Lower lobe of right lung (tissue), 2 donors: ENCODE measurements at places on chromosomes 3 and 15. TPM values are rescaled to one million over a fixed set of nuclear protein-coding genes. Genes with fewer than 3 reads are reported as not detected.

Gene SERPINI1
- total RNA-seq = 6.7 TPM

Gene MESP2
- total RNA-seq = not detected

DNA sequence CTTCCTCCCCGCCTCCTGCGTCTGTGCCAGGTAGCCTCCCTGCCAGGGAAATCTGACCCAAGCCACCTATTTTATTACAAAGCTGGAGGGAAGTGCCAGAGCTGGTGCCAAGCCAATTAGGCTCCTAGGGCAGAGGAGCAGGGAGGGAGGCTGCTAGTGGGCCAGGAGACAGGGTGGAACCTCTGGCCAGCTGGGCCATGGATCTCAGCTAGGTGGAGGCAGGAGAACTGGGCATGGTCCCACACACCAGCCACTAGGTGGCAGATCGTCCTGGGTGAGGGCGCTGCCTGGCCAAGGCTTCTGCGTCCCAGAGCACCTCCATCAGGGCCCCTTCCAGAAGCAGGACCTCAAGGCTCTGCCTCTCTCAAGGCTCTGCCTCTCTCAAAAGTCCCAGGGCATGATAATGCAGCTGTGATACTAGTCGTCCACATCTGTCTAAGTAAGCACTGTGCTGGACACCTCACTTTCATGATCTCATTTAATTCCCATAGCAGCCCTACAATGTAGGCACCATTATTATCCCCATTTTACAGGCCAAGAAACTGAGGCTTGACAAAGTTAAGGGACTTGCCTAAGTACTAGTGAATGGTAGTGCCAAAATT, 4.5 kb upstream of the RFT1 start:
- H3K4me3 ChIP-seq = no peak overlapping the region
- peaks cover 29% of the 10 kb centered on the region for H3K4me1 ChIP-seq
- no peaks in the 10 kb centered on the region for H3K36me3 ChIP-seq
- no peak overlapping the region for H3K27ac ChIP-seq
- peak; percentile 92 for DNase-seq

DNA sequence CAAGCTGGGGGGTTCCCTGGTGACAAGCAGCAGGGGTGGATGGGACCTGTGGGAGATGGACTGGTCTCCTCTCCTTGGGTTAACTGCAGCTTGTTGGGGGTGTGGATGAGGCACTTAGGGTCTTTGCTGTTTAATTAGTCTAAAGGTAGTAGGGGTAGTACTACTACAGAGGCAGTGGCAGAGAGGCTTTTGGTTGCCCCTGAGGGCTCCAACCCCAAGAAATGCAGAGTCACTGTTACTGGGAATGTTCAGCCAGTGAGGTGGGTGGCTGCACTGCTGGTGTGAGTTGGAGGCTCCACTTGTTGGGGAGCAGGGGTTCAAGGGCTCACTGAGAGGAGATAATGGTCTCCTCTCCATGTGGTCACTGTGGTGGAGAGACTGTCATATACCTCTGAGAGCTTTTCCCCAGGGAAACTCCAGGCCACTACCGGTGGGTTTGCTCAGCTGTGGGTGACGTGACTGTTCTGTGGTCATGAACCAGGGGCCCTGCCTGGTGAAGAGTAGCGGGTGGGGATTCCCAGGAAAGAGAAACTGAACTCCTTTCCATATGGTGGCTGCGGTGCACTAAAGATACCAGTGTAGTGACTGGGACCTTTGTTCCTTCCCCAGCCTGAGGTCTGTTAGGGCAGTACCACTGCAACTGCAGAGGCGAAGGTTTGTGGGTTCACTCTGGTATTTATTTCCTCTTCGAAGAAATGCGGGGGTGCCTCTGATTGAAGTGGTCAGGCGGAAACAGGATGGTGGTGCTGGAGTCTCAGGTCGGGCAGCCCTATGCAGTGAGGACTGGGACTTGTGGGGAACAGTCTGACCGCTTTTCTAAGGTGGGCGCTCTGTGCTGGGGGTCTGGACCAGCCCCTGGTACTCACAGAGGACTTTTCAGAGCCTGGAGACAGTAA, 68.9 kb upstream of the TNFSF10 start:
- H3K4me1 ChIP-seq = peaks cover 33% of the 10 kb centered on the region
- peak overlapping the region; percentile 26 for H3K27ac ChIP-seq
- no peaks in the 10 kb centered on the region for H3K27me3 ChIP-seq

DNA sequence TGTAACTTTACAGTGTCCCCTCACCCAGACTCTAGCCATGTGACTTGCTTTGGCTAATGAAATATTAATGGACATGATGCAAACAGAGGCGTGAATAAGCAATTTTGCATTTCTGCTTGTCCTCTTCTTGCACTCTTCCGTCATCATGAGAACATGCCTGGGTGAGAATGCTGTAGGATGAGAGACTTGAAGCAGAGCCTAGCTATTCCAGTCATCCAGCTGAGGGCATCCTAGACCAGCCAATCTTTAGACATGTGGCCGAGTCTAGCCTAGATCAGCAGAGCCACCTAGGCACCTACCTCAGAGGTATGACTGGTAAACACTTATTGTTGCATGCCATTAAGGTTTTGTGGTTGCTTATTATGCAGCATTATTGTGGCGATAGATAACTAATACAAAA, 450.5 kb upstream of the AZI2 start:
- H3K4me1 ChIP-seq = no peaks in the 10 kb centered on the region
- no peaks in the 10 kb centered on the region for H3K27me3 ChIP-seq
- H3K4me3 ChIP-seq = no peak overlapping the region
- no peak for DNase-seq
- no peak overlapping the region for H3K27ac ChIP-seq

DNA sequence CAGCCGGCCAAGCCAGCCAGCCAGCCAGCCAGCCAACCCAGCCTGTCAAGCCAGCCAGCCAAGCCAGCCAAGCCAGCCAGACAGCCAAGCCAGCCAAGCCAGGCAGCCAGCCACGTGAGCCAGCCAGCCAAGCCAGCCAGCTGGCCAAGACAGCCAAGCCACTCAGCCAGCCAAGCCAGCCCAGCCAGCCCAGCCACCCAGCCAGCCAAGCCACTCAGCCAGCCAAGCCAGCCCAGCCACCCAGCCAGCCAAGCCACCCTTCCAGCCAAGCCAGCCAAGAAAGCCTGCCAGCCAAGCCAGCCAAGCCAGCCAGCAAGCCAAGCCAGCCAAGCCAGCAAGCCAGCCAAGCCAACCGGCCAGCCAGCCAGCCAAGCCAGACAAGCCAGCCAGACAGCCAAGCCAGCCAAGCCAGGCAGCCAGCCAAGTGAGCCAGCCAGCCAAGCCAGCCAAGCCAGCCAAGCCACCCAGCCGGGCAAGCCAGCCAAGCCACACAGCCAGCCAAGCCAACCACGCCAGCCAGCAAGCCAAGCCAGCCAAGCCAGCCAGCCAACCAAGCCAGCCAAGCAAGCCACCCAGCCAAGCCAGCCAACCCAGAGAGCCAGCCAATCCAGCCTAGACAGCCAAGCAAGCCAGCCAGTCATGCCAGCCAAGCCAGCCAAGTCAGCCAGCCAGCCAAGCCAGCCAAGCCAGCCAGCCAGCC, 199.5 kb downstream of the GOLGA6L6 start:
- H3K4me1 ChIP-seq = no peaks in the 10 kb centered on the region
- H3K27me3 ChIP-seq = no peaks in the 10 kb centered on the region
- H3K36me3 ChIP-seq = no peaks in the 10 kb centered on the region
- DNase-seq = peak; percentile 90
- no peak overlapping the region for H3K4me3 ChIP-seq

GRCh38 chr3:44136421-44136820, 105.3 kb upstream of the TOPAZ1 start:
- H3K4me3 ChIP-seq = no peak overlapping the region
- no peak overlapping the region for H3K27ac ChIP-seq
- no peaks in the 10 kb centered on the region for H3K4me1 ChIP-seq

GRCh38 chr3:195750797-195751520, 30.2 kb downstream of the MUC20 start:
- no peak overlapping the region for H3K4me3 ChIP-seq
- no peaks in the 10 kb centered on the region for H3K36me3 ChIP-seq
- DNase-seq = peak; percentile 43
- H3K27me3 ChIP-seq = no peaks in the 10 kb centered on the region
- no peak overlapping the region for H3K27ac ChIP-seq

DNA sequence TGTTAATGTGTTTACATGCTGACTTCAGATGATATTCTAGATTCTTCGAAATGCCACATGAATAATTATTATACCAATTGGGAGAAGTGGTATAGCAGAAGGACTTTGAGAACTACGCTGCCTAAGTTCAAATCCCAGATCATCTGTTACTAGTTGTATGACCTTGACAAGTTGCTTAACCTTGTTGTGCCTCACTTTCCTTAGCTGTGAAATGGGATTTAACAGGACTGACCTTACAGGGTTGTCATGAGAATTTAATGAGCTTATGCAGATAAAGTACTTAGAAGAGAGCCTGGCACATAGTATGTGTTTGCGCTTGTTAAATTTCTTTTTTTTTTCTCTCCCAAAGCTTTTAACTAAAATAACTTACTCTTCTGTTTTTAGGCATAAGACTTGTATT, 24.4 kb downstream of the WDR76 start:
- DNase-seq = no peak
- H3K4me1 ChIP-seq = no peaks in the 10 kb centered on the region
- no peak overlapping the region for H3K4me3 ChIP-seq
- no peak overlapping the region for H3K27ac ChIP-seq
- H3K27me3 ChIP-seq = no peaks in the 10 kb centered on the region
- peaks cover 24% of the 10 kb centered on the region for H3K36me3 ChIP-seq

DNA sequence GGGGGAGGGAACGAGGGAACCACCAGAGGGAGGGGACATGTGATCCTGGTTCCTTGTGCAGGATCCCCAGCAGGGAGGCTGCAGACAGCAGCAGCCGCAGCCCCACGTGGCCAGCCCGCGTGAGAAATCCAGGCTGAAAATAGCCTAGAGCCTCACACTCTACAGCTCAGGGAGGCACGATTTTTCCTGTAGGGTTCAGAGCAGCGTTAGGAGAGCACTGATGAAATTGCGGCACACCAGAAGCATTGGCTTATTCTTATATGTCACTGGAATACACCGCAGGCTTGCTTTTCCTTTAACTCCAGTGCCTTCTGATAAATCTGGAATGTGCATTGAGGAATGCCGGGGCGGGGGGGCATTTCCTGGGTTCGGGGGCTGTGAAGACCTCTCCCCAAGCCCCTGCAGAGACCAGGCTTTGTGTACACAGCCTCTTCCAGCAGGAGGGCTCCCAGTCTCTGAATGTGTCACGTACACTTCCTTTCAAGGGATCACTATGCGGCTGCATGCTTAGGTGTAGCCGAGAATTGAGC, 193.0 kb downstream of the ATP10A start:
- H3K27ac ChIP-seq = no peak overlapping the region
- H3K36me3 ChIP-seq = no peaks in the 10 kb centered on the region
- H3K4me1 ChIP-seq = peaks cover 7% of the 10 kb centered on the region
- DNase-seq = no peak
- peak overlapping the region; percentile 21 for H3K4me3 ChIP-seq

DNA sequence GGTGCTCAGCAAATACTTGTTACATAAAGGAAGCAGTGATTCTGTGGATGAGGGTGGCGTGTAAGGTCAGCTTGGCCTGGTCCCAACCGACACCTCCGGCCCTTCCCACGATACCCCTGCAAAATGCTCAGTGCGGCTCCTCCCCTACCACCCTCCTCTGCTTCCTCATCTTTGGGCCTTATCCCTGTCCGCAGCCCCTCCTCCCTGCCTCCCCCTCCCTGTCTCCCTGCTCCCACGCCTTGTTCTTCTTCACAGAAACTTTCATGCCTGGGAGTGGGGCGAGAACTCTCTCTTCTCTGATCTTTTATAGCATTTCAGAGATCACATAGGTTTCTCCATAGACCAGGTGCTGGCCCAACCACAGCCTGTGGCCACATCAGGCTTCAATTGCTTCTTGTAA, 75.0 kb upstream of the ATP2B2 start:
- DNase-seq = no peak
- peaks cover 18% of the 10 kb centered on the region for H3K27me3 ChIP-seq
- H3K4me3 ChIP-seq = no peak overlapping the region
- no peak overlapping the region for H3K27ac ChIP-seq
- no peaks in the 10 kb centered on the region for H3K4me1 ChIP-seq

DNA sequence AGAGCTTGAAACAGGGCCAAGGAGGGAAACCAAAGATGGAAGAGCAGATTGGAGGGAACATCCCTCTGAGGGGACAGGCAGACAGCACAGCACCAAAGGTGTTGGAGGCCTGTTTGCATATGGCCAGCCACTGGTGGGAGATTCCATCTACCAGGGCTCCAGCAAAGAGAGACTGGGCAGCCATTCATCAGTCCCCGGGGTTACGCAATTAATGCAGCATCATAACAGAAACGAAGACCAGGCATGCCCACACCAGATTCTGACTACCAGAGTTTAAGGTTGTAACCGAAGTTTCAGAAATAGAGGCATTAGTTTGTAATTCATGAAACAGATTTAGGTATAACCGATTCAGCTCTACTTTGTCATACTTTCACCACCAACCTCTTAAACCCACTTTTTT, 58.1 kb downstream of the COL8A1 start:
- no peaks in the 10 kb centered on the region for H3K4me1 ChIP-seq
- no peaks in the 10 kb centered on the region for H3K36me3 ChIP-seq
- H3K4me3 ChIP-seq = no peak overlapping the region
- no peak overlapping the region for H3K27ac ChIP-seq
- no peak for DNase-seq

DNA sequence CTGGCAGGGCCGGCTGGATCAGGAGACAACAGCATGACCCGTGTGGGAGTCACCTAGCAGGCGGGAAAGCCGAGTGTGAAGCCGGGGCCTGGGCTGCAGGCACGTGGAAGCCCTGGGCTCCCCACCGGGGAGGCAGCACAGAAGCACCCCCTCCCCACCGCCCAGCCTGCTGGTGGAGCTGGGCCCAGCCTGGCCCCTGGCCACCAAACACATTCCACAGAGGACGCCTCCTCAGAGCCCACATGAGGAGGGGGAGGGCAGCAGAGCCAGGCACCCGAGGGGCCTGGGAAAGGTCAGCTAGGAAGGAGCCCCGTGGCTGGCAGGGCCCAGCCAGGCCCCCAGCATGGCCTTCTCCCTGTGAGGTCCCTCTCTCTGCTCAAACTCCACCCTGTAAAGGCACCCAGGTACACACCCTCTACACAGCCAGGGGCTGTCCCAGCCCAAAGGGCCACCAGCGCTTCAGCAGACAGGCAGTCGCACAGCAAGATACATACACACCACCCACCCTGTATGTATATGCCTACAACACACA, 4.5 kb downstream of the PLXNB1 start:
- H3K36me3 ChIP-seq = peaks cover 27% of the 10 kb centered on the region
- no peak for DNase-seq
- H3K4me1 ChIP-seq = peaks cover 44% of the 10 kb centered on the region
- peaks cover 4% of the 10 kb centered on the region for H3K27me3 ChIP-seq
- H3K4me3 ChIP-seq = peak overlapping the region; percentile 6
- H3K27ac ChIP-seq = peak overlapping the region; percentile 36

DNA sequence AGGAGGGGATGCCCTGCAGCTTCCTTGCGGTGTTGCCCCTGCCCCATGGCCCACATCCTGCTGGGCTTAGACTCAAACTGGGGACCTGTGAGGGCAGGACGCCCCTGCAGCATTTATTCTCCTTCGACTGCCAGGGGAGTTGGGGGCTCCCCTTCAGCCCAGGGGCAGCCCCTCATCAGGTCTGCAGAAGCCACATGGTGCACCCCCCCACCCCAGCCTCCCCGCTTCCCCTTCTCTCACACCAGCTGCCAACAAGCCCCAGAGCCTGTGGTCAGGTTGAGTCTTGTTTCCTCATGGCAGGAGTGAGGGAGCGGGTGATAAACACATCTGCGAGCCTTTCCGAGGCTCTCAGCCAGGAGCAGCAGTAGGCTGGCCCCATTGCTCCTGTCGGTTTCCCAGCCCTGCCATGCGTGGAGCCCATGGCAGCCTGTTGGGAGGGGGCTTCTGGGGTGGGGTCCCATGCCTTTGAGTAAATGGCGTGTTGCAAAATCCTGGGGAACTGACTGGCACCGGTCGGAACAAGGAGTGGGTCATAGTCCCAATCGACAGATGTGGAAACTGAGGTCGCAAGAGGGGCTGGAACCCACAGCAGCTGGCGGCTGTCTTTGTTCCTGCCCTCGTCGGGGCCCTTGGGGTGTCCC, 27.8 kb downstream of the WNT7A start:
- no peaks in the 10 kb centered on the region for H3K4me1 ChIP-seq
- no peak for DNase-seq
- no peak overlapping the region for H3K27ac ChIP-seq
- H3K4me3 ChIP-seq = no peak overlapping the region
- H3K36me3 ChIP-seq = no peaks in the 10 kb centered on the region
